ENCODE measurements at places on chromosomes 3 and 15.
A peak's percentile ranks its signal among the peaks of the same experiment; 100 is the strongest.

DNA sequence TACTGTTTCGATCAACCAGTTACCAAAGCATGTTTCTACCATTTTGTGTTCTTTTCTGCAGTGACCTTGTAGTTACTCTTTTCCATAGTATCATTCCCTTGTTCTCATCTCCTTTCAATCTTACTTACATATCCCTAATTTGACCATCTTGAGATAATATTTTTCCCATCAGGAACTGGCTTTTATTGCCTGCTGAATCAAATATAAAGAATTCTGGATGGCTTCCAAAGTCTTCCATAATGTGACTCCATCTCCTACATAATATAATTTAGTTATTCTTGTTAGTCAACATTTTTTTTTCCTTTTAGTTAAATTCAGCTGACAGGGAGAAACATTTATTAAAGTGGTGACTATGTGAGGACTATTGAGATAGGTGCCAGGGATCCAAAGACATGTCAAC, 7.0 kb downstream of the USP8 start:
- no peak for DNase-seq

DNA sequence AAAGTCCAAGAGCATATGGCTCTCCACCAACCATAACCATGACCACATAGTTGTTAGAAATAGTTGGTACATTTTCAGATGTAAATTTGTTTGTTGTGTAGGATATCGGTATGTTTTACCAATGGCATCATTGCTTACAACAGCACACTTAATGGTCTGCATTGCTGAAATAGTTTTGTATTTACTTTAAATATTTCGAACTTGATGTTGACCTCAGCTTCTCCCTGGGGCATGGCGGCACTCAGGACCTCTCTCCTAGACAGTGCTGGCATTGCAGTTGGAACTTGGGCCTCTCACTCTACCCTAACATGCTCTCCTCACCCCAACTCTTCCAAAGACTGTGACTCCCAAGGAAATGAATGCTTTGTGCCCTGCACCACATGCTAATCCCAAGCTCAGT, 5.0 kb downstream of the SLC22A13 start:
- no peak for DNase-seq

DNA sequence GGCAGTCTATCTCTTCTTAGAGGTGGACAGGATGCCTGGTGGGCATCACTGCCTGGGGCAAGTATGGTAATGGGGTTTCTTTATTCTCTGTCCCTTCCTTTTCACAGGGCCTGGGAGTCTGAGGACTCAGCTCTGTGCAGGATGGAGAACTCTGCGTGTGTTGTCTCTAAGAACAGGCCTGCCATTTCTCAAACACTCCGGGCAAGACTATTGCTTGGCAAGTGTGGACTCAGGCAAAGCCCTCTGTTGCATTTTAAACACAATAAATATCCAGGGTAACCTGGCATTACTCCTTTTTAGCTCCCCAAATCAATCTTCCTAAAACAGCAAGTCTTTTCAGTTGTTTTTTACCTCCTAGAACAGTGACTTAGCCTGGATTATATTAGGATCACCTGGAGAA, 185.1 kb upstream of the ROPN1 start:
- no peak for DNase-seq

- DNase-seq = no peak
These were observed 820.8 kb downstream of the TBL1XR1 start for GRCh38 chr3:176376531-176376930.

DNA sequence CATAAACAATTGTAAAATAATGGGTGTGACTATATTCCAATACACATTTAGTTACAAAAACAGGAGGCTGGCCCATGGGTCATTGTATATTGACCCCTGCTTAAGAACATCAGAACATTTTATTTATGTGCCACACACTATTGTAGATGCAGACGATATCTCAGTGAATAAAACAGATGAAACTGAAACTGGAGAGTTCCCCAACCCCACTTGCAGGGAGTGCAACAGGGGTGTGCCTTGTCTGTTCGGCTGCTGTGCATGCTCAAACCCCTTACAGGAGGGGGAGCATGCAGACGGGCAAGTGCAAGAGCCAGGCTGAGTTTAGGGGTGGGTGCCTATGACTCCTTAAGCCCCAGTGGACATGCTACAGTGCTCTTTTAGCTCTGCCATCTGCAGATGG, 509.6 kb downstream of the IGSF11 start:
- DNase-seq = no peak

GRCh38 chr3:174016186-174016585, 618.6 kb downstream of the NLGN1 start:
- no peak for DNase-seq

DNA sequence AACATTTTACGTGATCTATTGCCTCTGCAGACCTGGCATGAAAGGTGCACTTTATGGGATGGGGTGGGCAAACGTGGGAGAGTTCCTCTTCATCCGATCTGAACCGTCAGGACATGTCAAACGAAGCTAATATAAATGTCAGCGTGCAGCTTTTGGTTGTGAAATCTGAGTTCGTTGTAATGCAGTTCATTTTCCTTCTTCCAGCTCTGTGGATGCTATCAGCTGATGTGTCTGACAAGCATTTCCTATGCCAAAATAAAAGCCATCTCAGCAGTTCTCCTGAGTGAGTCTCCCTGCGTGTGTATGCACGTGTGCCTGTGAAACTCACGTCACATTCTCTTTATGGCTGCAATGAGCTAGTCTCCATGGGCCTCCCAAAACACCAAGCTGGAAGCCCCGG, 512.3 kb downstream of the MCTP2 start:
- no peak for DNase-seq

DNA sequence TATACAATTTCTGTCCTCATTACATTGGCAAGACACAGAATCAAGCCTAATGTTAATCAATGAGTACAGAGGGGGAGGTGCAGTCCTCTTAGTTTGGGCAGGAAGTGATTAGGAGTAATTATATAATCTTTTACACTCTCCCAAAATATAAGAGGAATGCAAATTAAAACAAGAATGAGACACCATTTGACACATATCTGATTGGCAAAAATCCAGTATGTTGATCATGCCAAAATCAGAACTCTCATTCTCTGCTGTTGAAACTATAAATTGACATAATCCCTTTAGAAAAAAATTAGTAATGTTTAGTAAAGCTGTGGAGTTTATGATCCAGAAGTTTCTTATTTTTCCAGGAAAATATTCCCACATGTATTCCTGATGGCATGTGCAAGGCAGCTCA, 373.4 kb downstream of the EPHA6 start:
- DNase-seq = no peak

DNA sequence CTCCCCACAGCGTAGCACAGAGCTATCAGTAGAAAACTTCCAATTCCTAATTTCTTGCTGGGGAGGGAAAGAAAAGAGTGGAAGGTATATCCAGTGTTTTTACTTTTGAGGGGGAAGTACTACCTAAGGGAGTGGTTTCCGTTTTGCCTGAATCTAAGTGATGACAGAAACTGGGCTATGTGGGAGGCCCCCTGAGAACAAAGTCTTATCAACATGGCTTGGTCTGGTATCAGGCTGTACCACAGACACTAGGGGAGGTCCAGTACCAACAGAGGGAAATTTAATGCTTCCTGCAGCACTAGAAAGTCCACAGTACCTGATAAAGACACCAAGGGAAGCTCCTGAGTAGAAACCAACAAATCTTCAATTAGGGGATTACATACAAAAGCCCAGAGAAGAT, 199.2 kb downstream of the IL5RA start:
- DNase-seq = no peak

GRCh38 chr3:37734886-37735285, 126.8 kb upstream of the CTDSPL start:
- no peak for DNase-seq

GRCh38 chr15:22884344-22884743, 45.9 kb downstream of the NIPA2 start:
- DNase-seq = peak; percentile 16

DNA sequence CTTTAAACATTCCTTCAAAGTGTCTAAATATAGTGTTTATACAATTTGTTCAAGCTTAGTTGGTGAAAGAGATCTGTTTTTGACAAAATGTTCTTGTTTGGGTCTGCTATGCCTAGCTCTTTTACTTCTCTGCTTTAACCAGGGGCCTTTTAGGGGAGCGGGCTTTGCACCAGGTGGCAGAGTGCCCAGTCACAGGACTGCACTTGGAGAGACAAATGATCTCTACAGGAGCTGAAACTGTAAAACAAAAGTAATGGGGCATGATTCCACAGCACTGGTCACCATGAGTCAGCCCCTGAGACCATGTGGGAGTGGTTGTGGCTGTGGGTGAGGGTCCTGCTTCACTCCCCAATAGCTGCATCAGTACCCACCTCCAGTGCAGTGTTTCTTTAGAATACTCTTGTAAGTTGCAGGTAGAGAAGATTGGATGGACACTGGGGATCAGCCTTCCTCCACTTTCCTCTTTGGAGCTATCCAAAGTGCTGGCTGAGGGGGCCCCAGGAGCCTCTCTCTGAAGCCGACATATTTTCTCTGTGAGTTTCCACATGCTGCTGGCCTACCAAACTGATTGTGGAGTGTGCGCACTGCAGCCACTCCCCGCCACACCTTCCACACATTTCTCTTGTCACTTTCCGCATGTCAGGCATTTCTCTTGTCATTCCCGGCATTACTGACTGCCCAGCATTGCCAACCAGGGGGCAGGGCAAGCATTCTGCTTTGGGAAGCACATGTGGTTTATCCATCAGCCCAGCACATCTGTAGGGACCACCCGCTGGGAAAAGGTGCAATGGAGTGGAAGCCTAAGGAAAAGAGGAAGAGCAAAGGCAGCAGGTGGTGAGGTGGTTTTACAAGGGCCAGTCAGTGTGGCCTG, 110.0 kb downstream of the EPHB1 start:
- DNase-seq = peak; percentile 34

GRCh38 chr15:55226127-55226526, 29.4 kb upstream of the RSL24D1 start:
- DNase-seq = no peak

- peak; percentile 71 for DNase-seq
These were observed 635 bp downstream of the CD276 start for GRCh38 chr15:73684581-73685455.

DNA sequence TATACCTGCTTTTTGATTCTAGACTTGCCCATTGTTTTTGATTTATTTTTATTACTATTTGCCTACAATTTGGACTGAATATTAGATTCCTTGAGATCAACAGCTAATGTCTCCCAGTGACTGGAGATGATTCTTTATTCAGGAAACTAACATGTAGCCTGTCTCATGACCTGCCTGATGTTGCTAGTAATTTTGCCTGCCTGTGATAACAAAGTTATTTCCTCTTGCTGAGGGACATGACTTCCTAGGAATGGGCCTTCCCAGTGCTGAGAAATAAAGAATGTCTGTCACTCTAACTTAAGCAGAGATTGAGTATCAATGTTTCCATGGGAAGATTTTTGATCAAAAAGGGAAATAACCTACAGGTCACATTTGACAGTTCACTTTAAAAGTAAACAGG, 13.4 kb upstream of the NPHP3 start:
- DNase-seq = no peak

DNA sequence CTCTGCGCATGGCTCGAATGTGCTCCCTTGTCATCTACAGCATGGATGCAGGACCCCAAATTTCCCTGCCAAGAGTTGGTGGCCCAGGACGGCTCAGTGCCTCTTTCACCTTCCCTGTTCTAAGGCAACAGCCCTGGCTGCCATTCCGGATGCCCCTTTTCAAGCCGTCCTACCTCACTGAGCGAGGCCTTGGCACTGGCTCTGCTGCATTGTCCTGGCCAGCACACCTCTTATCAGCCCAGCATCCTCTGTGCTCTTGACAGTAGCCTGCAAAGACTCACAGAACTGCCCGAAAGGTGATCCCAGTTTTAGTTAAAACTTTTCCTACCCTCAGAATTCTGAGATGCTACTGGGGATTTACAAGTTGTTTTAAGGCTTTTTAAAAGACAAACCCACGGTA, 122.0 kb downstream of the MECOM start:
- DNase-seq = no peak

GRCh38 chr3:12185172-12185710, 26.5 kb upstream of the TIMP4 start:
- no peak for DNase-seq

GRCh38 chr3:121724130-121724529, 25.4 kb downstream of the GOLGB1 start:
- DNase-seq = no peak

DNA sequence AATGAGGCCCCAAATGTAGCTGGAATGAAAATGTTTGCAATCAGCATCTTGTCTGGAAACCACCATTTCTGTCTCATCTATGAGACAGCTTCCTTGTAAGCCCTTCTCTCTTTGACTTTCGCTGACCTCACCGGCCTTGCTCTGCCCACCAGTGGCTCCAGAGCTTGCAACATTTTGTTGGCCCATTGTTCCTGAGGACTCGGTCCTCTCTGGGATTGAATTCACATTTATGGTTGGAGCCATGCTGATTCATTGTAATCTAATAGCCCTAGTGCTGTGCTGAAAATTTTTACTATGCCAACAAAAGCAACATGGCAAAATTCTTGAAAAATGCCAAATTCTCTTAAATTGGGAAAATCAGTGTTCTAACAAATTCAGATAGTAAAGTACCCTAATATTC, 37.2 kb downstream of the ABHD5 start:
- DNase-seq = no peak

DNA sequence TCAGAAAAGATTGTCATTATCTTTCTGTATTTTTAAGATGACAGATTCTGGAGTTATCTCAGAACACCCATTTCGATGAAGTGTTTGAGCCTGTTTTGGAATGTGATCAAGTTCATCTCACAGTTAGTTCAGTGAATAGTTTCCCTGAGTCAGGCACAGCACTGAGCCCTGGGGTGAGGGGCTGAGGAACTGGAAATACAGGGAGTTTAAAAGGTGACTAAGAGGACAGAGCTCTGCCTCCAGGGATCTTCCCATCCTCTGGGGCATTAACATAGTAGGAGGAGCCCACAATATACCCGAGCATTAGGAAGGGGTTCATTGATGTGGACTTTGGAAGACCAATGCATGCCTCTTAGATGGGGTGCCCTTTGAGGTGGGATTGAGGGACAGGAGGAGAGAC, 355.1 kb downstream of the CLSTN2 start:
- no peak for DNase-seq

- no peak for DNase-seq
These were observed 14.4 kb upstream of the GPR156 start for GRCh38 chr3:120299403-120299802.

DNA sequence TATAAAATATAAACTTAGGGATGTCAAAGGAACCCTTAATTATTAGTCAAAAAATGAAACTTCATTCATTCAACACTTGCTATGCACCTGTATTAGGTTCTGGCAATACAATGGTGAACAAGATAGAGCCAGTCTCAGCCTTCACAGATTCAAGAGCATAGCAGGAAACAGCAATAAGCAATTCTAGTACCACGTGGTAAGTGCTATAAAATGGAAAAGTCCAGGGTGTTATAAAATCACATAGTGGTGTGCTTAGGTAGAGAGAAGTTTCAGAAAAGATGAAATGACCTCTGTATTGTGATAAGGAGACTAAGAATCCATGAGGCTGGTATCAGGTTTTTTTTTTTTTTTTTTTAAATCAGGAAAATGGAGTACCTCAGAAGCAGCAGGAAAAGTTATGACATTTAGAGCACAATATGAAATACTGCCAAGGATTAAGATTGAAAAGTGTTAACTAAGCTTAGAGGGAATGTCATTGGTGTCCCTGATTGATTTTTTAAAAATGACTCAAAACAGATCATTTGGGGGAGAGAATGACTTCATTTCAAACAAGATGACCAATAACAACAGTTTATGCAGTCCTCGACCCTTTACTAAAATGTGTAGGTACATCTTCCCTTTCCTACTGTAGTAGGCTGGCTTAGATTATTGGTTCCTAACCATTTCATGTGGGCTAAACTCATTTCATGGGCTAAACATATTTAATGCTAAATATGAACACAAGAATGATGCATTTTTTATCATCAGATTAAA, 5.0 kb downstream of the TOMM70 start:
- DNase-seq = no peak

- peak; percentile 48 for DNase-seq
These were observed 325.0 kb upstream of the CFAP20DC start for GRCh38 chr3:59374818-59375211.
